Renal cortical epithelial cell (primary cell): ENCODE measurements at places on chromosomes 12 and 14. TPM values are rescaled to one million over a fixed set of nuclear protein-coding genes. Genes with fewer than 3 reads are reported as not detected.

- no peak for DNase-seq
Measured at GRCh38 chr12:51653431-51653830, 62.4 kb downstream of the SCN8A start.

DNA sequence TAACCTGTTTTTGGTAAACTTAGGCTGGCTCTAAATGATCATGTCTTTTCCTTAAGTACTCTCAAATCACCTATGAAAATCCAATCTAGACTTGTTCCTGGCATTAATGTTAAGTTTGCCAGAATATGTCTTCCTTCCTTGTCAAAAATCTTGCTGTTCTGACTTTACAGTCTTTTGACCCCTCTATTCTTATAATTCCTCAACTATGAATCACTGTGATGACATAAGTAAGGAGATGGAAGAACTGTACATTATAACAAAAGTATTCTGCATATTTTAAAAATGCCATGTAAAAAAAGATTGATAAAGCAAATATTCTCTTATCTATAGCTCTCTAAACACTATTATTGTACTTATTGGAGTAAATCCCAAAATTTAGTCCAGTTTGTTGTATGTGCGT lies 51.4 kb upstream of the BAZ1A start:
- no peak for DNase-seq

LRIG3 gene
- 57.4 and 70.8 TPM in 2 replicates for total RNA-seq

ASIC1 gene
- 0.30 TPM in 1 of 2 replicates, not detected in the other for total RNA-seq

DHH gene
- 0.05 TPM in 1 of 2 replicates, not detected in the other for total RNA-seq
